ENCODE measurements at places on chromosomes 2 and 18.

DNA sequence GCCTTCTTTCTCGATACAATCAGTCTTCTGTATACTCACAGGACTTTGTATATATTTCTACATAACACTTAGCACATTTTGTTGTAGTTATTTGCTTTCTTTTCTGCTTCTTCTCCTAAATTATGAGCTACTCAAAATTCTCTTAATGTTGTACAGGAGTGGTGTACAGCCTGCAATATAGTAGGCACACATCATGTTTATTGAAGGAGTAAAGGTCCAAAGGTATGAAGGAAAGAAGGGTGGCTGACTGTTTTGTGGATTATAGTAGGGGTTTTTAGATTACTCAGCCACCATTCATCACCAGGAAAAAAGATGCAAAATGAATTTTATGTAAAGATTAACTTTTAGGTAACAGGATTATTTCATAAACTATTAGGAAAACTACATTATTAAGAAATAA is 54.1 kb downstream of the C18orf54 start:
- no peak for DNase-seq

DNA sequence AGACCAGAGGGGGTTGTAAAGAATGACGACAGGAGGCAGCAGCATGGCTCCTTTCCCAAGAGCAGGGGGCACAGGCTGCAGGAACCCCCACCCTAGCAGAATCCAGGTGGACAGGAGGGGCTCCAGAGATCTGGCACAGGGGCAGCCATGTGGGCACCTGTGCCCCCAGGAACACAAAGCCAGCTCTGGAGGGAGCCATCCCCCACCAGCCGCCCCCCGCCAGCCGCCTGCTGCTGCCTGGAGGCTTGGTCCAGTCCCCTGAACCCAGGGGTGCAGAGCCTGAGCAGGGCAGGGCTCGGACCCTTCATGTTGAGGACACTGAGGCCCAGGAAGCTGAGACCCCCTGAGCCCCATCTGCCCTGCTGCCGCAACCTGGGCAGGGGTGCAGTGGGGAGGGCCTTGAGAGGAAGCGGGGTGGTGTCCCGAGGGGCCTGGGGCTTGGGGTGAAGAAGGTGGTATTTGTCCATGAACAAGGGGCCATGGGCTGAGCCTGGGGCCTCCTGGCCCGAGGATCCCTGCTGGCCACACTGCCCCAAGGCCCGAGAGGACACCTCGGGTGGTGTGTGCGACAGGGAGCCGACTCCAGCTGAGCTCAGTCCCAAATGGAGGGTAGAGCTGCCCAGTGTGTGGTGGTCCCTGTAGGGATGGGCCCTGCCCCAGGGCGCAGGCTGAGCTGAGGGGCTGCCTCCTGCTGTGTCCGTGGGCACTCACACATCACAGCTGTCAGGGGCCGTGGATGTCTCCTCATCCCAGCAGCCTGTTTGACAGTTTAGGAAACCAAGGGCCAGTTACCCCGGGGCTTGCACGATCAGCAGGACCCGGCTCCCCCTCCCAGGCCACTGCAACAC is 39.8 kb upstream of the SNED1 start:
- no peak for DNase-seq

GRCh38 chr2:23924589-23925359 is 2.1 kb downstream of the ATAD2B start:
- no peak for DNase-seq

DNA sequence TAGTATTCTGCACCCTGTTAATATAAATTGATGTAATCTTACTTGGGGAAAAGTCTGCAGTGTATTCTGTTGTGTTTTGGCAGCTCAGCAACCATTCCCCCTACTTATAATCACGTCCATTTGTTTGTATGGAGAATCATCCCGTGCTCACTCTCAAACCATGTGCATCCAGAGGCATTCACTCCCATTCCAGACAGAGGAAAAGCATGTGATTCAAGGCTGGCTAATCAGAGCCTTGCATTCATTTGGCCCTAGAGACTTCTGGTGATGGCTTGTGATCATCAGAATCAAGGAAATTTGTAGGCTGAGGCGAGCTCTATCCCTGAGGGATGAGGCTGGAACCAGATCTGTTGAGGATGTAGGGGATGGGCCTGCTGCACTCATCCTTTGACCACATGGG is 5.1 kb upstream of the WIPF1 start:
- no peak for DNase-seq

DNA sequence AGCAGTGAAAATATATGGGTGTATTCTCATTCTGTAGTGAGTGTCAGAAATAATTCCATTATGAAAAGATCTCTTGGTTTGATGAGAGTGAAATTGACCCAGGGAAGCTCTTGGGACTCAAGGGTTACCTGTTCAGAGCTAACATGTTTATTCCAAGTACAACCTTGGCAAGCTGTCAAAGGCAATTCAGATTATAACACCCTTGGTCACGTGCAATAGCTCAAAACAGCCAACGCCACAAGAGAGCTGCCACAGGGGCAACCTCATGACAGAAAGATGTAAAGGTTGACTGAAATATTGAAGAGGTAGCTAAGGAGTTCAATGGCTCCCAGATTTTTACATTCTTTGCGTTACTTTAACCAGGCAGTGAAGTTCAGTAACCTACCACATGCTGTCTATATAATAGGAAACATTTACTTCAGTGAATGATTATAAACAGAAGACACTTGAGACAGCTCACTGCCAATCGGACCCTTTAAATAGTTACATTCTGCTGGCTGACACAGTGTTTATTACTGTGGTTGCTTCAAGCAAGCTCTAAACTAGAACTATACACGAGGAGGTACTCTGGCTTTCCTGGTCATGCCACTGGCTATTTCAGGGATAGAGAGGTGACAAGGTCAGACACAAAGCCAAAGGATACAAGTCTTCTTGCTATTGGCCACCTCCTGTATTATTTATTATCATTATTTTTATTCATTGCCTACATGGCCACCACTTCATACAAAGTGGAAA is 187.3 kb downstream of the PID1 start:
- DNase-seq = no peak

GRCh38 chr2:8597559-8598225 is 84.2 kb upstream of the ID2 start:
- DNase-seq = no peak
